ENCODE measurements at places on chromosomes 5 and 9. TPM values are rescaled to one million over a fixed set of nuclear protein-coding genes. Genes with fewer than 3 reads are reported as not detected.

GRCh38 chr5:74020503-74020902 lies 394.5 kb downstream of the ARHGEF28 start:
- no peak for DNase-seq

DNA sequence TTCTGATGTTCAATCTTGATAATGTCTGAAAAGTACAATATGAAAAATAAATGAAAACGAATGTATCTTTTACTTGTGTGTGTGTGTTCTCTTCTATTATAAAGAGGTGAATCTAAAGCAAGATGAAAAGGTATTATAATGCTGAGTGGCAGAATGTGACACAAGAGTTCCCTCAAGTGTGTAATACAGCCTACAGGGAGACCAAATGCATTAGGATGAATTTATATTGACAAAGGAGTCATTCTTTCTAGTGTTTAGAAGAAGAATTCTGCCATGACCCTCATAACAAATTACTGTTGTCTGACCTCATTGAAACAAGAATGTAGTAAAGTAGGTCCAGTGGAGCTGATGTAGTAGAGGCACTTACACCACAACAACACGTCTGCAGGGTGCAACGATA lies 1119.0 kb upstream of the CDH10 start:
- DNase-seq, result no peak

DNA sequence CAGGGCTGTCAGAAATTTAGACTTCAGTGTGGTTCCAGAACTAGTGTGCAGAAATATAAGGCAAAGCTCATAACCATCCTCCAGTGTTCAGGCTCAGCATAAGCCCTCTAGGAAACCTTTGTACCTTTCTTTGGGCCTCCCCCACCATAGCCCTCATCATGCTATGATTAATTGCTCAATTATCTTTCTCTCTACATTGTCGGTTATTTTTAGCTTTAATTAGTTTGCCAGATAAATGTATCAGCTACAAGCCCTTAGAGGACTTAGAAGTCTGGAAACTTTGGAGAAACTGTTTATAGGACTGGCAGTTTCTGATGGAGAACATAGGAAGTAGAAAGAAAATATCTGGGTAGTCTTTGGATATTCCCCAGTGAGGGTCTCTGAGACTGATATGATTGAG lies 43.5 kb upstream of the TNC start:
- DNase-seq, result no peak

GRCh38 chr9:87573841-87574342 lies 76.2 kb downstream of the DAPK1 start:
- DNase-seq, result no peak

PCDHGA12 gene
- total RNA-seq, result 8.7 TPM

All from sigmoid colon (tissue), 7 donors.